ENCODE measurements at places on chromosomes 1 and 21.

DNA sequence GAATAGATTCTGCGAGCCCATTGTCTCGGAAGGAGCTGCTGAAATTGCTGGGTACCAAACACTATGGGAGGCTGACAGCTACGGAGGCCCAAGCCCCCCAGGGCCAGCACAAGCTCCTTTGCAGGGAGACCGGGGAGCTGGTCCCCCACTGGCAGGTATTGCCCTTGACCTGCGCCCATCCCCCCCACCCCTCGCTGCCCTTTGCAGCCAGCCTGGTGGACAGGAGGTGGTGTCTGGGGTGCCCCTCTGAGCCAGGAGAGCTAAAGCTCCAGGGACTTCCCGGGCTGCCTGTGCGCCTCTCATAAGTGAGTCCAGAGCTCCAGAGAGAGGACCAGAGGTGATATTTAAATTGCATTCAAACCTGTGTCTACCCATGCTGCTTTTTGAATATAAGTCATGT lies 5.4 kb downstream of the SERTAD4 start:
- no peak for DNase-seq

DNA sequence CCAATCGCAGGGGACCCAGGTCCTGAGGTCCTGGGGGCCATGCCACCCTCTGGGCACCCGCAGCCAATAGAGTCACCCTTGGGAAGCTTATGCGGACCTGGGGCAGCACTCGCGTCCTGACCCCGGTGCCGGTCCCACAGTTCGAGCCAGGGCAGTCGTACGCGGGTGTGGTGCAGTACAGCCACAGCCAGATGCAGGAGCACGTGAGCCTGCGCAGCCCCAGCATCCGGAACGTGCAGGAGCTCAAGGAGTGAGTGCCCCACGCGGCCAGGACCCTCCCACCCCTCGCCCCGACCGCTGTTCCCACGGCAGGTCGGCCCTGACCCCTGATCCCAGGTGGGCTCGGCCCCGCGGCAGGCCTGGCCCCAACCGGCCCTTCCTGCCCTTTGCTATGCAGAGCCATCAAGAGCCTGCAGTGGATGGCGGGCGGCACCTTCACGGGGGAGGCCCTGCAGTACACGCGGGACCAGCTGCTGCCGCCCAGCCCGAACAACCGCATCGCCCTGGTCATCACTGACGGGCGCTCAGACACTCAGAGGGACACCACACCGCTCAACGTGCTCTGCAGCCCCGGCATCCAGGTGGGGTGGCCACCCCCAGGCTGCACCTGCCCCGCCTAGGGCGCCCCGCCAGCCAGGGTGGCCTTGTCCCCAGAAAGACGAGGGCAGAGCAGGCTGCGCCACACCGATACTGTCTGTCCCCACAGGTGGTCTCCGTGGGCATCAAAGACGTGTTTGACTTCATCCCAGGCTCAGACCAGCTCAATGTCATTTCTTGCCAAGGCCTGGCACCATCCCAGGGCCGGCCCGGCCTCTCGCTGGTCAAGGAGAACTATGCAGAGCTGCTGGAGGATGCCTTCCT lies 20.5 kb downstream of the COL6A1 start:
- DNase-seq, result no peak

- DNase-seq, result no peak
Measured at GRCh38 chr1:184947497-184948256, 26.6 kb downstream of the NIBAN1 start.

DNA sequence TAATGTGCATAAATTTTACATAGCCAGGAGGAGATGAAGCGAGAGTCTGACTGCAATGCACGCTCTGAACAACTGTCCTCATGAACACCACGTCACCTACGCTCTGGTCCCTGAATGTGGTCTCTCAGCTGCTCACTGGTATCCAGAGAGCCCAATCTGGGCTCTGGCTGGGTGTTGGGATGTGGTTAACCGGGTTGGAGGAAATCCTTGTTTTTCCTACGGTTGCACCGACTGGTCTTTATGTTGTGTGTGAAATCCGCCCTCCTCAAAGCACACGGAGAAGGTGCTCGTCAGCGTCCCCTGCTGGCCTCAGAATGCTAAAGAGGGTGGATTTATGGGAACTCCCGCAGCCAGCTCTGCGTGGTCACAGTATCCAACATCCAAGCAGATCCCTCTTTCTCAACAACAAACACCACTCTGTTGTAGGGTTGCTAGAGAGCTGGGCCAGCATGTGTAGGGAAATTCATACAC lies 51.8 kb upstream of the FAM89A start:
- peak; percentile 29 for DNase-seq

DNA sequence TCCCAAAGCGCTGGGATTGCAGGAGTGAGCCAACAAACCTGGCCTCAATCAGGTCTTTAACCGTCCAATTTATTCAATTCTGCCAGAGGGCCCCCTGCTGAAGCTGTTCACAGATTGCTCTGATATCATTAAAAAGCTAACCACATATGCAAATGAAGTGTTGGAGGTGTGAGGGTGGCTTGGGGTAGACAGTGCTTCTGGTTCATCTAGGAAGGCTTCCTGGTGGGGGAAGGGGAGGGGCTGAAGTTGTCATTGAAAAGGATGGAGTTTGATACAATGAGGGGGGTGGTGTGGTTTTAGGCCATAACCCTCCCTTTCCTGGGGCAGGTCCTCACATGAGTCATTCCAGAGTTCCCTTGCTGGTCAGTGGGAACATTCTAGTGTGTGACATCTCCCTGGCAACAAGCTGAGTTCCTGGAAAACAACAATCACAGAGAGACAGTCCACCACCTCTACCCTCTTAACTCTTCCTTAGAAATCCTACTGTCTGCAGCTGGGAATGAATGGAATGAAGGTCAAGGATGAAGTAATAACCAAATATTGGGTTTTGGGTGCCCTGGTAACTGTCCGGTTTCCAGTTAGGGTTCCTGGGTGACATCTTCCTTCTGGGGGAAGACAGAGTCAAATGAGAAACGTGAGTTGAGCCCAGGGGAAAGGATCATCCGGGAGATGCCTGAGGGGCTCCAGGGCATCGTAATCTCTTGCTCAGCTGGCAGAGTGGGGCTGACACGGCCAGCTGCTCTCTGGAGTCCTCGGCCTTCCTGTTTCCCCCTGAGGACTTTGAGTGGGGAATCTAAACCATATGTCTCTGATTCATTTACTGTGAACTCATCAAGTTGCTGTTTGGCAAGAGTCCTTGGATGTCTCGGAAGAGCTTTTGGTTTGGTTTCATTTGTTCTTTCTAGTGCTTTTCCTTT lies 32.2 kb downstream of the BATF3 start:
- no peak for DNase-seq

DNA sequence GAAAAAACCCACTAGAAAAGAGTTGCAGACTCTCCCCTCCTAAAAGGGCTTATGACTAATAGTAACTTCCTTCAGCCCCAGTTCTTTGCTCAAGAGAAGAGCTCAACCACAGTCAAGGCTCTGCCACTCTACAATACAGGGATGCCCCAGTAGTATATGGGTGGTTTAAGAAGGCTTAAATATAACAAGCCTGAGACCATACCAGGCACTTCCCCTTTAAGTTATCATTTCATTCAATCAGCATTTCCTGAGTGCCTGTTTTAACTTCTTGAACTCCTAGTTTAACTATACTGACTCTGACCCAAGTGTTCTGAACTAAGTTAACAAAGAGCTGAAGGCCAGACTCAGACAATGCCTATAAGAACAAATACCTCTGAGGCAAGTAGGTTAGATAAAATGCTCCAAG lies 19.8 kb downstream of the PRPF38A start:
- DNase-seq, result peak; percentile 86

DNA sequence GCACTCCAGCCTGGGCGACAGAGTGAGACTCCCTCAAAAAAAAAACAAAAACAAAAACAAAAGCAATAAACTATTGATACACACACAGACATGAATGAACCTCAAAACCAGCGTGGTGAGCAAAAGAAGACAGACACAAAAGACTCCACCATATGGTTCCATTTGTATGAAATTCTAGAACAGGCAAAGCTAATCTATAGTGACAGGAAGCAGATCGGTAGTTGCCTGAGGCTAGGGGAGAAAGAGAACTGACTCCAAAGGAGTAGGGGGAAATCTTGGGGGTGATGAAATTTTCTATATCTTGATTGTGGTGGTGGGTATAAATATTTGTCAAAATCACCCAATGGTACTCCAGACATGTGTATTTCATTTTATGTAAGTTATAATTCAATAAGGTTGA lies 20.9 kb downstream of the LACTBL1 start:
- DNase-seq, result no peak

GRCh38 chr1:47627016-47627415 lies 189.2 kb downstream of the FOXD2 start:
- peak; percentile 15 for DNase-seq

DNA sequence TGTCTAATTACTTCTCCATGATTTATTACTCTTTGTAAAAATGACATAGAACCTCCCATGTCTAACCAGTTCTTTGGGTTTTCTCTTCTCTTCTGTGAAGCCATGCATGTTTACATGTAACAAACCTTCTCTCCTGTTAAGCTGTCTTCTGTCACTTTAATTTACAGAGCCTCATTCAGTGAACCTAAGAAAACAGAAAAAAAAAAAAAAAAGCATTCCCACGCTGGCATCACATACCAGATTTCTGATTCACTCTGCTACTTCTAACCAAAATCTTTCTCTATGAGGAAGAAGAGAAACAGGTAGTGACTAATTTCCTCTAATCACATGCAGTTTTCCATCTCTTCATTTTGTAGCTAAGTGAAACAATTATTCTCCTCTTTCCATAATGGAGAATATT lies 141.4 kb upstream of the CXADR start:
- no peak for DNase-seq

- no peak for DNase-seq
Measured at GRCh38 chr1:19525607-19526545, 40.5 kb upstream of the CAPZB start.

All from common myeloid progenitor, CD34-positive (primary cell).